ENCODE measurements at places on chromosomes 4 and X. TPM values are rescaled to one million over a fixed set of nuclear protein-coding genes. Genes with fewer than 3 reads are reported as not detected.

GRCh38 chr4:1234309-1234695 is 14.6 kb downstream of the CTBP1 start:
- no peak for DNase-seq

DNA sequence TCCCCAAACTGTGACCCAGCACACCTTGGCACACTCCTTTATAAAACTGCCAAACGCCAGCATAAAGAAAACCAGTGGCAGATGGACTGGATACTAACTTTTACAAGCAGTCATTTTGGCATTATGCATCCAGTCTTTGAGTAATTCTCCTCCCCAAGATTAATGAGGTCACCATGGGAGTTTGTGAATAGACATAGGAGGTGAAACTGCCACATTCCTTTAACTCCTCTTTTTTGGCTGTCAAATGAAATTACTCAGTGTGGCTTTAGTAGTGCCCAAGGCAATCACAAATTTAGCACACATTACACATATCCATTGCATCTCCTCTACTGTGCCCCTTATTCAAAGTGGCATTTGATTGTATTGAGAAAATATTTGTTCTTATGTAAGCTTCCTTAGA is 315.3 kb upstream of the FGF13 start:
- no peak for DNase-seq

GRCh38 chr4:67236788-67237187 is 308.5 kb downstream of the CENPC start:
- DNase-seq: no peak

DNA sequence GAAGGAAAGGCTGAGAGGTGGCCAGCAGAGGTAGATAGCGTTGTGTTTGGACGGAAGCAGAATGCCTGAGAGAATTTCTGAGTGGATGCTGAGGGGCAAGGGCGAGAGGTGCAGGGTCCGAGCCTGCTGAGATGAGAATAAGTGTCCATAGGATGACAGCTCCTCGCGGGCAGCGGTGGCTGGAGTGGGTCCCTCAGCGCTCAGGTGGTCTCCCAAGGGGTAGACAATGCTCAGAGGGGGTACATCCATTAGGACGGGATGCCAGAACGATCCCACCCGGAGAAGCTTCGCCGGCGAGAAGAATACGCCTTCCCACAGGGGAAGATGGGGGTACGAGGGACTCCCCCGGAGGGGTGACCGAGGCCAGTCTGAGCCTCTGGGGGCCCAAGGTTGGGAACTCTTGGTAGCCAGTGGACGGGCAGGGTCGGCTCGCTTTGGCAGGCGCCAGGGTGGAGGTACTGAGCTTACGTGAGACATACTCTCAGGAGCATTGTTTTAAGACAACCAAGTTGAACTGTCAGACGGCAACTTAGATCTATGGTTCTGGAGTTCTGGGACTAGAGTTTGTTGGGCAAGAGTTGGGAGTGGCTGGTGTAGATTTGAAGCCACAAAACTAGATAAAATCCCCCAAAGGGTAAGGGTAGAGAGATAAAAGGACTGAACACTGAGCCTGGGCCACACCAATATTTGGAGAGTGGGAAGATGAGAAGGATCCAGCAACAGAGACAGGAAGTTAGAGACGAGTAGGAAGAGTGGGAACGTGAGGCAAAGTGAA is 15.8 kb downstream of the BRCC3 start:
- DNase-seq: no peak

DNA sequence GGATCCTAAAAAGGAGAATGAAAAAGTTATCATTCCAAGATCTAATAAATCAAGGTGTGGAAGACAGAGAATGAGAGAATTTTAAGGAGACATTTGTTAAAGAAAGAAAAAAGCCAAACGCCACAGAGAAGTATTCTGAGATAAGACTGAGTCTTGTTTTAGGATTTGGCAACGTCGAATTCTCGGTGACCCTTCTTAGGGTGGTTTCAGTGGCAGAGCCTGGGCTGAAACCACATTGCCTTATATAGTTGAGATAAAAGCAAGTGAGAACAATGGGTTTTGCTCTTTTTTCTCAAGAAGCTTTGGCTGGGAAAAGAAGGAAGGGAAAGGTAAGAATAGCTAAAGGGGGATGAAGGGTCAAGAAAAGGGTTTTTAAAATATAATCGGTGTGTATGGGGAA is 209.4 kb downstream of the VEGFC start:
- DNase-seq: no peak

Gene CLTRN
- total RNA-seq: not detected

GRCh38 chr4:44985152-44985551 is 258.8 kb upstream of the GNPDA2 start:
- DNase-seq: no peak

DNA sequence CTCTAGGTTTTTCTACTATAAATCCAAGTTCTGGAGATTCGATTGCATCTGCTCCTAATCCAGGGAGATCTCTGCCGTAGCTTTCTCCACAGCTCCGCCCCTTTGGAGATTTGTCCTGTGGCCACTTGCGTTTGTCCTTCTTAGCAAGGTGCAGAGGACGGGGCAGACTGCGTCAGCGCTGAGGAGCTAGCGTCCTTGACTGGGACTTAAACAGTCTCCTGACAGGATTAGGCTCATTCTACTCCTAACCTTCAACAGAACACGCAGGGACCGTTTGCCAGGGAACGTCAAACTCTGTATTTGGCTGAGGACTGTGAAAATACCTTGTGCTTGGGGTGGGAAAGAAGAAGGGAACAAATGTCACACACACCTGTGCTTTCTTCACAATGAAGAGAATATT is 38.6 kb downstream of the SORBS2 start:
- DNase-seq: no peak

DNA sequence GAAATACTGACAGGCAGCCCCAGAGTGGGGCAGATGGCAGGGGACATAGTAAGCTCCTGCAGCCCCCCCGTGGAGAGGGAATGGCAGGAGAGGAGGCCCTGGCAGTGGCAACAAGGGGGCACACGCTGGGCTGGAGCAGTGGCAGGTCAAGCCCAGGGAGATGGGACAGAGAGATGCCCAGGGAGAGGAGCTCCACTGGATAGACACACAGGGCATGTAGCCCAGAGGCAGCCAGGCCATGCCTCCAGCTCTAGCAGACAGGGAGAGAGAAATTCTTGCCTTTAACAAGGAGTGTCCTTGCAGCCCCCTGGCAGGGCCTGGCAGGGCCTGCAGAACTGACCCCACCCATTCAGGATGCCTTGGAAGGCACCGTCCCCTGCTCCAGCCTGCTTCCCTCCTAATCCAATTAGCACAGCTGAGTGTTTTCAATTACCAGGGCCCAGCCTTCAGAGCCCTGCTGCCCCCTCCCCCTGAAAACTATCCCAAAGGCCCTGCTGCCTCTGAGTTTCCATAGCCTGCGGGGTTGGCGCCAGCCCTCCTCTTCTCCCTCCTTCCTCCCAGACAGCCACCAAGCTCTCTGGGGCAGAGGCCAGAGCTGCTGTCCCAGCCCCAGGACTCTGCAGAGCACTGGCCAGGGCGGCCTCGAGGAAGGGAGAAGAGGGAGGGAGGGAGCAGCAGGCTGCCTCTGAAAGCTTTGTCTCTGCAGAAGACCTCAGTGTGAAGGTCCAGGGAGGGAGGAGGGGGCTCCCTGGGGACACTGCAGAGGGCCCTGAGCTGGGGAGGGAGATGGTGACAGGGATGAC is 12.5 kb downstream of the L1CAM start:
- no peak for DNase-seq

Gene UGT2B10
- total RNA-seq: not detected

All from myocyte (in vitro differentiated cells).